Ovary (tissue), 10 donors: ENCODE measurements at places on chromosomes 6 and 20. TPM values are rescaled to one million over a fixed set of nuclear protein-coding genes. Genes with fewer than 3 reads are reported as not detected.

- no peak overlapping the region for H3K4me3 ChIP-seq
- DNase-seq, result no peak
- no peaks in the 10 kb centered on the region for H3K36me3 ChIP-seq
- no peaks in the 10 kb centered on the region for H3K27me3 ChIP-seq
- H3K4me1 ChIP-seq, result no peaks in the 10 kb centered on the region
Observed at GRCh38 chr6:51182827-51183226, 364.2 kb downstream of the TFAP2B start.

GRCh38 chr6:89555031-89555430, 83.5 kb downstream of the LYRM2 start:
- no peak for DNase-seq
- peaks cover 3% of the 10 kb centered on the region for H3K4me1 ChIP-seq
- no peaks in the 10 kb centered on the region for H3K36me3 ChIP-seq
- no peak overlapping the region for H3K4me3 ChIP-seq
- no peak overlapping the region for H3K27ac ChIP-seq

- DNase-seq, result no peak
- no peaks in the 10 kb centered on the region for H3K36me3 ChIP-seq
- no peaks in the 10 kb centered on the region for H3K27me3 ChIP-seq
- peaks cover 3% of the 10 kb centered on the region for H3K4me1 ChIP-seq
- H3K27ac ChIP-seq, result no peak overlapping the region
Observed at GRCh38 chr6:150636808-150637207, 37.1 kb downstream of the PLEKHG1 start.

DNA sequence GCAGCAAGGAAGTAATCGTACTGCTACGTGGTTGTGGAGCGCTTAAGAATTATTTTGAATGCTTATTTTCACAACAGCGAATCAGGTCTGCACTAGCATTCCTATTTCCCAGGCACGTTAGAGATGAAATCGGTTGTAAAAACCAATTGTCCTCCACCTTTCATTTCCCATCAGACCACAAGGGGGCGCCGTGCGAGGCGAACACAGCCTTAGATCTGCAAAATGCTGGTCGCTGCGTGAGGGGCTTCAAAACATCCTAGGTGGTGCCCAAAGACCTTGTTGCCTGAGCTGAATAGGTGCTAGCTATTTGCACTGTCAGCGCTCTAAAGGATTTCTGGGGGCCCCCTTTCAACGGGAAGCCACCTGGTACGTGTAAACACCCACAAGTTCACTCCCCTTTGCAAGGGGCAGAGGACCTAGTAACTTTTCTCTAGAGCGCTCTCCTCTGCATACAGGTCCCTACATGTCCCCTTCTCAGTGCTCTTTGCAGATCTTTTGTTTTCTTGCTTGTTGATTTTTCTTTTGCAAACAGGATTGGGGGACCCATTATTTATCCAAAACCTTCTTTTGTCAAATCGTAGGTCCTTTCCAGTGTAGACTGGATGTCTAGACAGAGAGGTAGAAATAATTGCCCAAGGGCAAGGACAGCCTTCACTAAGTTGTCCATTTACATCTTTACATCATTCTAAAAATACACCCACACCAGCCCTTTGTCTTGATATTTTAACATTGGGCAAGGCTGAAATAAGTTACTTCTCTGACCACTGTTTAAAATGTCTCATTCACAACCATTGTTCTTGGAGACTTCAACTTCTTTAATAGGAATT, 59.8 kb downstream of the NEDD9 start:
- H3K4me1 ChIP-seq, result no peaks in the 10 kb centered on the region
- no peak overlapping the region for H3K27ac ChIP-seq
- H3K27me3 ChIP-seq, result no peaks in the 10 kb centered on the region
- no peak overlapping the region for H3K4me3 ChIP-seq

DNA sequence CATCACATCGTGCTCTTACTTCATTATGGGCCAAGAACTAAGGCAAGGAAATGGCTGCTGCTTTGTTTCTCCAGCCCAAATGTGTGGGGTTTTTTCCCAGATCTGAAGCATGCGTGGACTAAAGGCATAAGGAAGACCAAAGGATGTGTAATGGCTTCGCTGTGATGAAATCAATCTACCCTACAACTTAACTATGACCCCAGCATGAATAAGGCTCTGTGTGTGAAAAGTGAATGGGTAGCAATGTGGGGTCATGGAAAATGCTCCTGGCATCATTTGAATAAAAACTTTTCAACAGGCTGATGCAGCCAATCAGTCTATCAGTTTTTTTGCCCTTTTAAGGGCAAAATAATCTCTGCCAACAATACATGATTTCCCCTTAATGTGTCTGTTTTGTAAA, 50.3 kb upstream of the ISM1 start:
- no peak for DNase-seq
- no peak overlapping the region for H3K4me3 ChIP-seq
- H3K36me3 ChIP-seq, result no peaks in the 10 kb centered on the region
- H3K4me1 ChIP-seq, result no peaks in the 10 kb centered on the region
- no peak overlapping the region for H3K27ac ChIP-seq

- no peak for DNase-seq
- H3K27ac ChIP-seq, result no peak overlapping the region
Observed at GRCh38 chr6:20409427-20409971, 7.8 kb downstream of the E2F3 start.

GRCh38 chr20:1155342-1155741, 29.4 kb downstream of the TMEM74B start:
- no peaks in the 10 kb centered on the region for H3K4me1 ChIP-seq
- no peaks in the 10 kb centered on the region for H3K36me3 ChIP-seq
- no peak overlapping the region for H3K27ac ChIP-seq
- DNase-seq, result no peak
- no peak overlapping the region for H3K4me3 ChIP-seq

DNA sequence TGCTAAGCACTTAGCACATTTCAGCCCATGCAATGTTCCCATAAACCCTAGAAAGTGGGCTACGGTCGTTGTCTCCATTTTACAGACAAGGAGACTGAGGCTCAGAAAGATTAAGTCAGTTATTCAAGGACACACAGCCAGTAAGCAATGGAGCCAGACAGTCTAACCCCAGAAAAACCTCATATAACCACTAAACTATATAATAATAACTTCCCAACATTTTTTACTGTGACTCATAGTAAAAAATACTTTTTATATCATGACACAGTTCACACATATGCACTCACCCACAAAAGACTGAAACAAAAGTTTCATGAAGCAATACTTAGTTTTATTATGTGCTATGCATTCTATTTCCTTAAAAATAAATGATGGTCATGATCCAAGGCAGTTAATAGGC, 66.2 kb upstream of the EYA2 start:
- H3K27me3 ChIP-seq, result no peaks in the 10 kb centered on the region
- no peak for DNase-seq
- no peaks in the 10 kb centered on the region for H3K4me1 ChIP-seq
- H3K27ac ChIP-seq, result no peak overlapping the region

DNA sequence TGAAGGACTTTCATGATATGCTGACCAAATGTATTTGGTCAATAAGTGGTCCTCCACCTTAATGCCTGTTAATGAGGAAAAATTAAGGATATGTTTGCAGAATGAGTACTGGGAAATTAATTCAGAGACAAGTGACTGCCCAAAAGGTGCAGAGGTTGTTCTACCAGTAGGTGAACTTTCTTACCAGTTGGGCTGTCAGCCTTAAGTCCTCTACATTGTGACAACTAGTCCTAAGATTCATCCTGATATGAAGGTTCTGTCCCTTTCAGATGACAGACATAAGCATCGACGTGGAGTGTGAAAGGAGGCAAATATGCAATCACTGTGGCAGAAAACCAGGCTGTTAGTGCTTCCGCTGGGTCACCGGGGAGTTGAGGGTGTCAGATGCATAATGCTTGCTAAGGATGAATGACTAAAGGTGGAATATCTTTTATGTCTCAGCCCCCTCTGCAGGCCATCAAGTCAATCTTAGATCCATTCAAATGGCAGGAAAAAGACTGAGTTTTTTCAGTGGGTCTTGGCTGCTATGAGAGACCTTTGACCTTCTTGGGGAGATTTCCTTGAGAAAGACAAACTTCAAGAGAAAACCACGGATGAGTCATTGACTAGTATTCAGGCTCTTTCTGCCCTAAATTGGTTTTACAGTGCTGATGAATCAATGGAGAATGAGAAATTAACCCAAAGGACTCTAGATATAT, 226.0 kb downstream of the TPBG start:
- H3K27ac ChIP-seq, result no peak overlapping the region
- DNase-seq, result no peak
- no peak overlapping the region for H3K4me3 ChIP-seq
- no peaks in the 10 kb centered on the region for H3K36me3 ChIP-seq
- no peaks in the 10 kb centered on the region for H3K4me1 ChIP-seq
- H3K27me3 ChIP-seq, result no peaks in the 10 kb centered on the region

GRCh38 chr6:42783876-42784642, 2.2 kb downstream of the BICRAL start:
- no peak for DNase-seq
- H3K27me3 ChIP-seq, result no peaks in the 10 kb centered on the region
- H3K4me1 ChIP-seq, result peaks cover 12% of the 10 kb centered on the region
- no peaks in the 10 kb centered on the region for H3K36me3 ChIP-seq
- peak overlapping the region; percentile 67 for H3K4me3 ChIP-seq
- peak overlapping the region; percentile 100 for H3K27ac ChIP-seq

DNA sequence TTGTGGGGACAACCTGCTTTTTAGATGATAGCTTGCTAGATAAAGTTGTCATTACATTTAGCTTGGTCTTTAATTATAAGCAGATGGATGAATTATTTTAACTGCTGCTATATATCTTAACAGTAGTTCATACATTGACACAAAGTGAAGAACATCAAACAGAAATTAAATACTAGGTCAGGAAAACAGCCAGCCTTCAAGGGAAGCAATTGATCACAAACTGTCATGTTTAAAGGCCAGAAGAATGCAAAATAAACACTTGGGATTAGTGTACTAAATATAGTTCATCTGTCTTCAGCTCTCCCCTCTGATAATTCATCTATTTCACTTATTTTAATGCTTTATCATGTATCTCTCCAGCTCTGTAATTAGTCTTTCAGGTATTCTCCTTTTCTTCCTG, 225.1 kb upstream of the FERMT1 start:
- H3K27ac ChIP-seq, result no peak overlapping the region
- H3K4me3 ChIP-seq, result no peak overlapping the region
- H3K4me1 ChIP-seq, result no peaks in the 10 kb centered on the region
- no peaks in the 10 kb centered on the region for H3K27me3 ChIP-seq
- no peak for DNase-seq

- H3K27ac ChIP-seq, result no peak overlapping the region
- no peak for DNase-seq
- H3K4me1 ChIP-seq, result peaks cover 3% of the 10 kb centered on the region
- H3K4me3 ChIP-seq, result no peak overlapping the region
- no peaks in the 10 kb centered on the region for H3K36me3 ChIP-seq
Observed at GRCh38 chr6:31110825-31111582, 1.4 kb downstream of the C6orf15 start.

GRCh38 chr6:27901801-27902200, 10.4 kb downstream of the OR2B2 start:
- peaks cover 1% of the 10 kb centered on the region for H3K4me1 ChIP-seq
- H3K27ac ChIP-seq, result no peak overlapping the region
- no peaks in the 10 kb centered on the region for H3K36me3 ChIP-seq
- no peaks in the 10 kb centered on the region for H3K27me3 ChIP-seq

DNA sequence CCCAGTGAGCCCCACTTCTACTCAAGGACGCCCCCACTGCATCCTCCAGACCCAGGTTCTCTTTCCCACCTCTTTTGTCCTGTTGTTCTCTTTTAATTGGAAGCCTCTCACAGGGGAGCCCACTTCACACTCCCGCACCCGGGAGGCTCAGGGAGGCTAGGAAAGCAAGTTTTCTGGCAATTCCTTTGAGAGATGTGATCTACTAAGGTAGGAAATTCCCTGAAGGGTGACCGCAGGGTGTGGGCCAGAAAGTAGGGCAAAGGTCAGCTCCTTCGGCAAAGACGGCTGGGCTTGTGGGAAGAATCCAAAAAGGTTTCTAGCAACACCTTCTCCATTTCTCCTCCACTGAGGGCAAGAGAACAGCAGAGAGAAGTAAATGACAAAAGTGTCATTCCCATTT, 98.1 kb upstream of the PTPN1 start:
- H3K4me3 ChIP-seq, result no peak overlapping the region
- H3K36me3 ChIP-seq, result no peaks in the 10 kb centered on the region
- H3K27ac ChIP-seq, result no peak overlapping the region
- DNase-seq, result no peak
- peaks cover 9% of the 10 kb centered on the region for H3K4me1 ChIP-seq
- H3K27me3 ChIP-seq, result no peaks in the 10 kb centered on the region

- DNase-seq, result no peak
- H3K36me3 ChIP-seq, result no peaks in the 10 kb centered on the region
- no peak overlapping the region for H3K4me3 ChIP-seq
Observed at GRCh38 chr20:753897-754635, 14.2 kb downstream of the SLC52A3 start.

GRCh38 chr20:24862186-24862585, 86.9 kb upstream of the CST7 start:
- no peak for DNase-seq
- H3K27ac ChIP-seq, result no peak overlapping the region
- no peak overlapping the region for H3K4me3 ChIP-seq

DNA sequence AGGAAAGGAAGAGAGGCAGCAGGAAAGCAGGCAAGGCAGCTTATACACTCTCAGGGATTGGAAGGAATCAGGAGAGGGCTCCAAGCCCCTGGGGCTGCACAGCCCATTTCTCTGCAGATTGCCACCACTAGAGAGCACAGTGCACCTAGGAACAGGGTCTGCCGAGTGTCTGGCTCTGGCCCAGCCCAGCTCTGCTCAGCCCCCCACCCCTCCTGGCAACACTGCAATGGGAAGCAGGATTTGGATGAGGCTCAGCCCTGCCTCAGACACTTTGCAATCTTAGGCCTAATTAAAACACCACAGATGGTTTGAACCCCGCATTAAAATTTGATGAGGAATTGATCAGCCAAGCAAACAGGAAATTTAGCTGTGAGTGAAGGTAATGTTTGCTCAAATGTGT, 252.7 kb downstream of the DHX35 start:
- H3K4me1 ChIP-seq, result no peaks in the 10 kb centered on the region
- no peak for DNase-seq
- H3K36me3 ChIP-seq, result no peaks in the 10 kb centered on the region

- H3K4me3 ChIP-seq, result no peak overlapping the region
- no peaks in the 10 kb centered on the region for H3K36me3 ChIP-seq
- no peaks in the 10 kb centered on the region for H3K4me1 ChIP-seq
- DNase-seq, result no peak
- H3K27ac ChIP-seq, result no peak overlapping the region
- no peaks in the 10 kb centered on the region for H3K27me3 ChIP-seq
Observed at GRCh38 chr20:51994751-51995417, 192.6 kb upstream of the SALL4 start.

MCCD1 gene
- not detected for total RNA-seq

HTR1B gene
- not detected for total RNA-seq

IRF4 gene
- 0.38 TPM for total RNA-seq

MYLK4 gene
- 0.24 TPM for total RNA-seq

LGSN gene
- total RNA-seq, result not detected

NKAPL gene
- 1.6 TPM for total RNA-seq

HDGFL1 gene
- not detected for total RNA-seq

DZANK1 gene
- total RNA-seq, result 3.9 TPM
